ENCODE measurements at places on chromosomes 13 and 19.

DNA sequence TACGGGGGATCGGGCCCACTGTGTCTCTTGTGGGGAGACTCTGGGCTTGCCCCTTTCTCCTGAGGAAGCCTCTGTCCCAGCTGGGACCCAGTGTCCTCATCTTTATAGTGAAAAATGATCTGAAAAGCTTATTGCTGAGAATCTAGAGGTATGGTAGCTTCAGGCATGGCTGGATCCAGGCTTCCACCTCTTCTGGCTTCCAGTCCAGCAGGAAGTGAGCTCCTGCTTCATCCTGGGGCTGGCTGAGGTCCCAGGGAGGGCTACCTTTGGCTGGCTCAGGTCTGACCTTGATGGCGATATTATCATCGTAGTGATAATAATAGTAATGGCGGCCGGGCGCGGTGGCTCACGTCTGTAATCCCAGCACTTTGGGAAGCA, 3.0 kb downstream of the SLC5A5 start:
- DNase-seq: no peak

DNA sequence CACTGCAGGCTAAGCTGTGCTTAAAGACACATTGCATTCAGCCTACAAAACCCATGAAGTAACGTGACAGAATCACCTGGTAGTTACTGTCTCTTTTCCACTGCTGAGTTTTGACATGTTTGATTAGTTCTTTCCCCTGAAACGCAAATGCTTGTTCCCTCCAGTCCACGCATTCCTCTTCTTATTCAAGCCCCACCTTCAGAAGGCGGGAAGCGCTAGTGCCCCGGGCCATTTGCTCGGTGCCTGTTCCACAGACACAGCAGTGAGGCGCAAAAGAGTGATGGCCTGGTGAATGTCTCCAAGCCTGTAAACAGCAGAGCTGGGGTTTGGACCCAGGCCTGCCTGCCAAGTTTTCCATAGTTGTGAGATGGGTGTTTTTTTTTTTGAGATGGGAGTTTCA, 10.9 kb downstream of the ACP4 start:
- DNase-seq: no peak

DNA sequence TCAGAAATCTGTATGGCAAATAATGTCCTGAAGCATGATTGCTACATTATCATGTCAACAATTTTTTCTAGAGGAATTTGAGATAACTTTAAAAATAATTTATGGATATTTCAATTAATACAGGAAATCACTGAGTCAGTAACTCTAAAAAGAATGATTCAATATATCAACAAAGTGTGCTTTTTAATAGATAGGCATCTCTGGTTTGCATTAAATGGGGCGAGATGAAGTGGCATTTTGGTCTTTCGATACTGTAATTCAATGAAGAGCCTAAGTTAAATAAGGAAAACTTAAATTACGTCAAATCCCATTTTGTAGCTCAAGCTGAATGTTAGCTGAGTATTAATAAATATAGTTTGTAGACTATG, 342.8 kb downstream of the DACH1 start:
- no peak for DNase-seq

DNA sequence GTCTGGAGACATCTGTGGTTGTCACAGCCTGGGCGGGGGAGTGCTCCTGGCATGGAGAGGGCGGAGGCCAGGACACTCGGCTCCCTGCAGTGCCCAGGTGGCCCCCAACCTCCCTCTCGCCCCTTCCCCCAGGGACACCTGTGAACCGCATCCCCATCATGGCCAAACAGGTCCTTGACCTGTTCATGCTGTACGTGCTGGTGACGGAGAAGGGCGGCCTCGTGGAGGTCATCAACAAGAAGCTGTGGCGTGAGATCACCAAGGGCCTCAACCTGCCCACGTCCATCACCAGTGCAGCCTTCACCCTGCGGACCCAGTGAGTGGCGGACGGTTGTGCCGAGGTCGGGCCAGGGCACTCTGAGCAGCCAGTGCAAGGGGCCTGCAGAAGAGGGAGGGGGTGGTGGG, 20.0 kb upstream of the WDR18 start:
- DNase-seq: no peak

DNA sequence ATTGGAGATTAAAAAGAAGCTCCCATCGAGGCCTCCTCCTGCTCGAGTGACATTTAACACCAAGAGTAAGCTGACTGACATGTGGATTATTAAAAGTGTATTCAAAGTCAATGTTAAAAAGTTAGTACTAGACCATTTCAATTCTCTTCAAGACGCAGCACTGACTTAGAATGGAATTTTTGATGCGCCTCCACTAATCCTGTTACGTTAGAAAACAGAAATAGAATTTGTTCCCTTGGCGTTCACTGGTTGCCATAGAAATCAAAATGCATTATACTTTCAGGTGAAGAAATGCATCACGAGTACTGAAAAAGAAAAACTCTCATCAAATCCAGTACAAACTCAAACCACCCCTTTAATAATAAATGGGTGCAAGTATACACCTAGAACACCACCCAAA, 42.2 kb downstream of the BRD4 start:
- DNase-seq: no peak

GRCh38 chr13:46523972-46524752, 28.8 kb upstream of the LRCH1 start:
- no peak for DNase-seq

DNA sequence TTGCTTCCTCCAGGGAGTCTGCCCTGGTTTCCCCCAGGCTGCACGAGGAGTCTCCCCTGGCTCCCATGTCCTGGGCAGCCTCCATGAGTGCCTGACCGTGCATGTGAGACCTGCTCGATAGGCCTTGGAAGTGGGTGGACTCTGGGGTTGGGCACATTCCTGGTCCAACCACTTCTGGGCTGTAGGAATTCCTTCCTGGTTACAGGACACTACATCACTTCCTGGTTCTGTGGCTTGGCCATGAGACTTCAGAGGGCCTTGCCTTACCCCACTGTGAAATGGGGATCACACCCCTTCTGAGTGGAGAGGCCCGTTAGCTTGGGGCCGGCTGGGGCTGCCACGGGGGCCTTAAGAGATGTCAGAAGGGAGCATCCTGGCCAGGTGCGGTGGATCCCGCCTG, 4.0 kb upstream of the ZNF628 start:
- DNase-seq: no peak

GRCh38 chr19:23460656-23461055, 65.4 kb upstream of the ZNF91 start:
- DNase-seq: no peak

- DNase-seq: no peak
These were observed 10.5 kb downstream of the STOML3 start for GRCh38 chr13:38979891-38980749.

GRCh38 chr13:95234242-95234641, 67.0 kb downstream of the ABCC4 start:
- DNase-seq: no peak

DNA sequence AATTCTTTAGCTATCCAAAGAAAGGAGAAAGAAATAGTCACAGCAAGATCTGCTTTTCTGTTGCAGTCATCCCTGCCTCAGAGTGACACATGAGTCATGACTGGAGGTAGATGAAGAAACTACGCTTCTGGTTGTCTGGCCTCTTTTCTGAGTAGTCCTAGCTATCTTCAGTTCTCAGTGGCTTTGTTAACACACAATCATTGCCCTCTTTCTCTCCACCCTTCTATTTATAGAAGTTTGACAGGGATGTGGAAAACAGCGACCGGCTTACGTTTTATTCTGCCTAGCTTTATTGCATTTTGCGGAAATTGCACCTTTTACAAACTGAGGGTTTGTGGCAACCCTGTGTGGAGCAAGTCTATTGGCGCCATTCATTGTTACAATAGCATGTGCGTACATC, 26.7 kb downstream of the SPATA13 start:
- DNase-seq: no peak

DNA sequence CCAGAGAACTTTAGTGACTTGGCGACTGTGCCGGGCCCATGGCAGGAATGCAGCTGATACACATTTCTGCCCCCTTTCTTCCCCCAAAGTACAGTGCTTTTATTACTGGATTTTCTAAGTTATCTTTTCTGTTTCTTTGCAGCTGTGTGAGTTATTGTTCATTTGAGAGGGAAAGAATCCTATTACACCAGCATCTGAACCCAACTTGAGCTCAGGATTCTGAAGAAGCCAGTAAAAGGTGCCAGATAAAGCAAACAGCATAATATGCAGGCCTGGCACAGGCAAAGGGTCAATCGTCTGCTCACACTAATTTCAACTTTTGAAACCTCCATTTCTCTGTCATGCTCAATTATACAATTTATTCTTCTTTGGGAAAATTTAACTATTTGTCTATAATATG, 93.9 kb downstream of the DOCK9 start:
- DNase-seq: no peak

- DNase-seq: no peak
These were observed 10.4 kb upstream of the RASA3 start for GRCh38 chr13:114142640-114143490.

DNA sequence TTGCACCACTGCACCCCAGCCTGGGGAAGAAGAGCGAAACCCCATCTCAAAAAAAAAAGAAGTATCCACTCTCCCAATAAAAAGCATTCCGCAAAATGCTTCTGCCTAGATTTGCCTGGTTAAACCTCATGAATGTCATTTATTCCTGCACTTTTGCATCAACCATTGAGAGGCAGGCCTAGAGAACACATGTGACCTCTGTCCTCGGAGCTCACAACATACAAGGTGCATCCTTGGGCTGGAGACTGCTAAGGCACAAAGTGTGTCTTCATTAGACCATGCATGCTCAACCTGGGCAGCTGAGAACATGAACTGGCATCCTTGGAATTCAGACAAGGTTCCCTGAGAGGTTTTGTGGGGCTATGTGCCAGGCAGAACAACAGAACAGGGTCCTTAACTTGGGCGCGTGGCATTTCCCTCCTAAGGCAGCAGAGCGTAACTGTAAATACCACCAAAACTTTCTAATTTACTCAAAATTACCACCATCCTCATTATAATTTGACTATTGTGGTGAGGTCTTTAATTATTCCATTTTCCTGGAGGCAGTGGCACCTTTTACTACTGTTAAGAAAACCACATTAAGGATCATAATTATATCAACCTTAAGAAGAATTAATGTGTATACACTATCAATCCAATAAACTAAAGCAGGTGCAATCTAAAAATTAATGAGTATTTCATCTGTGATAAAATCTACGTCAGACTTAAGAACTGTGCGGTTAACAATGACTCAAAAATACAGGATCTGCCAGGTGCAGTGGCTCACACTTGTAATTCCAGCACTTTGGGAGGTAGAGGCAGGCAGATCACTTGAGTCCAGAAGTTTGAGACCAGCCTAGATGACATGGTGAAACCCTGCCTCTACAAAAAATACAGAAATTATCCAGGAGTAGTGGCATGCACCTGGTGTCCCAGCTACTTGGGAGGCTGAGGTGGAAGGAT, 13.8 kb downstream of the RCBTB1 start:
- DNase-seq: no peak

GRCh38 chr19:55173714-55174409, 6.2 kb downstream of the SYT5 start:
- DNase-seq: peak; percentile 83

GRCh38 chr19:13072188-13072908, 30.3 kb downstream of the LYL1 start:
- DNase-seq: no peak

DNA sequence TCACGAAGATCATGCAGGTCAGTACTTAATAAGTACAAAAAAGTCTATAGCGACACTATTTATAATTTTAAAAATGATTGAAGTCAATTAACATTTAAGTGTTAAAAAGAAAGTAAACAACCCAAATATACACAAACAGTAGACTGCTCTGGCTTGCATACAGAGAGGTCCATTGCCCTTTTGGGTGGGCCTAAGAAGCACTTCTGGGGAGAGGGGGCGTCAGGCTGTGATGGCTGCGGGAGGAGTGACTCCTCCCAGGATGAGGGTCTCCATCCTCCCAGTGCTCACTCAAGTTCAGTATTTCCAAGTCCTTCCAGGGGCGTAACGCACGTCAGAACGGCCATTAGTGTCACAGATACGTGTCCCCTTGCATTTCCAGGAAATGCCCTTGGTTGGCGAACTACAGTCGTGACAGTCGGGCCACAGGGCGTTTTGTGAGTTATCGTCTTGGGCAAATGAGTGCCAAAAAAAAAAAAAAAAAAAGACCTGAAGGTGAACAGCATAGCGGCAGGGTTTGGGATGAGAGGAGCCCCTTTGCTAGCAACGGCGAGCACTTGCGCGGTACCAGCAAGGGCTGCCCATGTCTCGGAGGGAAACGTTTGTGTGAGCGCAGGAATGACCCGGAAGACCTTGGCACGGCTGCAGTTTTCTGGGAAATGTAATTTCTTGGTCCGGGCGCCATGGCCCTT, at the start of gene SCGB2B2:
TSS of gene SCGB2B2 (minus strand) at position 463 of the 689 bp plus-strand sequence. CDS start 82,596 bp downstream, outside the sequence.
- peak; percentile 68 for DNase-seq

DNA sequence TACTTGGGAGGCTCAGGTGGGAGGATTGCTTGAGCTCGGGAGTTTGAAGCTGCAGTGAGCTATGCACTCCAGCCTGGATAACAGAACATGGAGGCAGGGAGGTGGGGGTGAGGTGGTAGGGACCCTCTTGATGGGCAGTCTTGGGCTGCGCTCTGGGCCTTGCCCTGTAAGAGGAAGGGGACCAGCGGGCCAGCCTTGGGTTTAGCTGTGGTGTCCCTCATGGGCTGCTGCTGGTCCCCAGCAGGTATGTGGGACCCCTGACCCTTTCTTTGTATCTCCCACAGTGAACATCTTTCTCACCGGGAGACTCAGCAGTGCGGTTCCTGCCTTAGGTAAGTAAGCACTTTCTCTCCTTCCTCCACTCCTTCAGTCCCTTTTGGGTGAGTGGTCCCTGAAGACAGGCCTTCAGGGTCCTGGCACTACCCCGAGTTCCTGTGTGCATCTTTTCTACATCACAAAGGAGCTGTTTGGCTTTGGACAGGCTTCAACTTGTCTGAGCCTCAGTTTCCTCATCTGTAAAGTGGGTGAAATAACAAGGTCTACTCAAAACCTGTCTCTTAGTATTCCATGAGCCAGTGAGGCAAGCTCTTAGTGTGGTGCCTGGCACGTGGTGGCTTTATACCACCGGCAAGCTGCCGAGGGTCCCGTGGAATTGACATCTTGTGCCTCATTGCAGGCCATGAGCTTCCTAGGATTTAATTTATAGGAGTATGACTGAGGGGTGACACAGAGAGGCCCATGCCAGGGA, 2.5 kb downstream of the LRP3 start:
- no peak for DNase-seq

DNA sequence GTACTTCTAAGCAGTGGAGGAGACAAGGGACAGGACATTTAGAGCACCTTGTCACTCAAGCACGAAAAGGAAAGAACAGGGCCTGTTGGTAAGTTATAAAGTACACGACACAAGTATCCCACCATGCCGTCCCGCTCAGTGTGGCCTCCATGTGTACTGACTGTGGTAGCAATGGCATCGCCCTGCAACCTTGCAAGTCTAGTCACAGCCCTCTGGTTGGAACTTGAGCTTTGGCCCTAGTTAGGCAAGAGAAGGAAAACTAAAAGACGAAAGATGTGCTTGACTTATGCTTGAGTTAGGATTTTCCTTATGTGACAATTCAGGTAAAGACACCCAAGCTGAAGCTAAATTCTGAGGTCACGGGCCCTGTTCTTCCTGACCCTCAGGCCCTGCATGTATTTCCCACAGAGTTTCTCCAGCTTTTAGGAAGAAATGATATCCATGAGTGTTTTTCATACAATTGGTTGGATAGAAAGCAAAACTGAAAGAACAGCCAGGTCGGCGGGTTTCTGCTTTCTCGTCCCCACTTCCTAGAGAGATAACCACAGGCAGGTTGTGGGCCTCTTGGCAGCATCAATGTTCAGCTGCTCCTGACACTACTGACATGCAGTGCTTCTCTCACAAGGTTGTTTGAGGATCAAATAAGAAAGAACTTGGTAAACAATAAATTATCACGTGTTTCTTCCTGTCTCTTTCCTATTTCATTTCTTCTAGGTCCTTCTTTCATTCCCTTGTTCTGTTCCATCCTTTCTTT, 216.2 kb downstream of the IRS2 start:
- DNase-seq: no peak

GRCh38 chr19:18170714-18171255, 2.8 kb upstream of the IFI30 start:
- no peak for DNase-seq

GRCh38 chr19:12687496-12688196, at the start of gene GNG14:
Gene GNG14 (plus strand): TSS chr19:12687998. CDS start chr19:12688049, 51 bp downstream.
- DNase-seq: no peak
